ENCODE measurements at places on chromosomes 5 and 9.

- no peak for DNase-seq
Measured at GRCh38 chr9:76618762-76619161, 145.5 kb upstream of the PCA3 start.

- no peak for DNase-seq
Measured at GRCh38 chr9:109843641-109844040, 63.6 kb downstream of the PALM2AKAP2 start.

- peak; percentile 83 for DNase-seq
Measured at GRCh38 chr5:154610321-154611154, 132.5 kb upstream of the HAND1 start.

- DNase-seq = no peak
Measured at GRCh38 chr9:19754921-19755320, 33.9 kb downstream of the SLC24A2 start.

DNA sequence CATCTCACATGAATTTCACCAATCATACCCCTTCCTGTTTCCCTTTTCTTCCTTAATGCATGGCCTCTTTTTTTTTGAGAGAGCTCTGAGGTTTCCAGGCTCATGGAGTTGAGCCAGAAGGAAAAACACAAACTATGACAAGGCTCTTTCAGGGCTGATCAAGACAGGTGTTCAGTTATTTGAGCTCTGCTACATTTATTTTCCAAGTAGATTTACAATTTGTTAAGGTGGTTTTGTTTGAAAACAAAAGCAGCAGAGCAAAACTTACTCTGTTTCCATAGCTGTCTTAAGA, 62.4 kb upstream of the IL7R start:
- DNase-seq = no peak

DNA sequence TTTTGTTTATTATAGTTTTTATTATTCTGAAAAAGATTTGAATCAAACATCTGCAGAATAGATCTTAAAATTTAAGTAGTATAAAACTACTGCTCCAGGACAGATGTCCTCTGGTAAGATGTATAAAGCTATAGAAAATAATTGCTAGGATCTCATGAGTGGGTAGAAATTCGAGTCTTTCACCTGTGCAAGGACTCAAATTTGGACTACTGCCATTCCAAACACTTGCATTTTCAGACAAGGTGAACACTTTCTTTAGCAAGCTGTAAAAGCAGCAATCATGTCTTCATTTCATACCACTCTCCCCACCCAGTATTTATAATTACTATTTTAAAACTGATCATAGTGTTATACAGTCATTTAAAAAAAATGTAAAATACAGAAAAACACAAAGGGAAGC, 20.7 kb downstream of the SKP2 start:
- no peak for DNase-seq

GRCh38 chr9:132857031-132857430, 21.1 kb downstream of the AK8 start:
- DNase-seq = peak; percentile 96
